ENCODE measurements at places on chromosomes 16 and 17.
A peak's percentile ranks its signal among the peaks of the same experiment; 100 is the strongest.

- no peak for DNase-seq
Observed at GRCh38 chr16:71700831-71701230, 23.7 kb downstream of the PHLPP2 start.

GRCh38 chr17:62601471-62601870, 26.0 kb upstream of the MRC2 start:
- DNase-seq = no peak

- DNase-seq = no peak
Observed at GRCh38 chr16:83300326-83300725, 507.5 kb upstream of the HSBP1 start.

DNA sequence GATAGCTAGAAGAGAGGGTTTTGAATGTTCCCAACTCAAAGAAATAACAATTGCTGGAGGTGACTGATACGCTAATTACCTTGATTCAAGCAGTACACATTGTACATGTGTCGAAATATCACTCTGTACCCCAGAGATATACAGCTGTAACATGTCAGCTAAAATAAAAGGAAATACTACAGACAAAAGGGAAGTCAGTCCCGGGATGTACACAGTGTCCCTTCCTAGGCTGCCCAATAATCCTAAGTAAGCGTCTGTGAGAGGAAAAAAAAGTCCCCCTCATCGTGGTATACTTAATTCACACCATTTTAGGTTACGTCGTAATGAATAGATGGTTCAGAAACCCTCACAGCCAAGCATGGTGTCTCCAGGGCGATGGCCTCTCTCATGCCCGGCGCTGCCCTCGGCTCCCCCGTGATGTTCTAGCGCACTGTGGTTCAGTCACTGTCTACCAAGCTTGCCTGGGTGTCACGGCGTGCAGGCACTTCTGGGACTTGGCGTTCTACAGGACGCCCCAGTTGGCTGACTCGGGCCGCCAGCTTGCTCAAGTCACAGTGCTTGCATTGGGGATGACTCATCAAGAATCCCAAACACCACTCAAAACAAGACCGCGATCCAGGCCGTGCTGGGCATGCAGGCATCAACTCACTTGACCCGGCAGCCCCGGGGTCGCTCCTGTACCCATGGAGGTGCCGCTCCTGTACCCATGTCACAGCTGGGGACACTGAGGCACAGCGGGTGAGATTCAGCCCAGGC, 27.6 kb downstream of the CCDC40 start:
- DNase-seq = peak; percentile 30

- DNase-seq = no peak
Observed at GRCh38 chr16:82882226-82882625, 255.5 kb downstream of the CDH13 start.

GRCh38 chr17:63406689-63407330, 39.3 kb downstream of the CYB561 start:
- DNase-seq = peak; percentile 86

DNA sequence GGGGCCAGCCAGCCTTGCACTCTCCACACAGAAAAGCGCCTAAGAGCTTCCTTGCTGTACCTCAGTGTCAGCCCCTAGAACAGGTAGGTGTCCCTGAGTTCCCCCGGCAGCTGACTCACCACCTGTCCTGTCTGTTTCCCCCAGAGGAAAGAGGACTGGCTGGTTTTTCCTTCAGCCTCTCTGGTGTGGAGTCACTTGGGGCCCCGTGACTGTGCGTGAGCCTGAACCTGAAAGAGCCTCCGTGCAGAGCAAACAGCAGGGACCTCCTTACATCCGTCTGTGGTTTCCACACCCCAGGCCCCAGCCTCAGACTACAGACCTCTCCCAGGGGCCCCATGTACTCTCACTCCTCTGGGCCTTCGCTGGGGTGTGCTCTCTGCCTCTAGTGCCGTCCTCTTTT, 87.8 kb downstream of the GNAO1 start:
- no peak for DNase-seq

GRCh38 chr17:79619196-79619595, 8.3 kb upstream of the RBFOX3 start:
- DNase-seq = no peak

DNA sequence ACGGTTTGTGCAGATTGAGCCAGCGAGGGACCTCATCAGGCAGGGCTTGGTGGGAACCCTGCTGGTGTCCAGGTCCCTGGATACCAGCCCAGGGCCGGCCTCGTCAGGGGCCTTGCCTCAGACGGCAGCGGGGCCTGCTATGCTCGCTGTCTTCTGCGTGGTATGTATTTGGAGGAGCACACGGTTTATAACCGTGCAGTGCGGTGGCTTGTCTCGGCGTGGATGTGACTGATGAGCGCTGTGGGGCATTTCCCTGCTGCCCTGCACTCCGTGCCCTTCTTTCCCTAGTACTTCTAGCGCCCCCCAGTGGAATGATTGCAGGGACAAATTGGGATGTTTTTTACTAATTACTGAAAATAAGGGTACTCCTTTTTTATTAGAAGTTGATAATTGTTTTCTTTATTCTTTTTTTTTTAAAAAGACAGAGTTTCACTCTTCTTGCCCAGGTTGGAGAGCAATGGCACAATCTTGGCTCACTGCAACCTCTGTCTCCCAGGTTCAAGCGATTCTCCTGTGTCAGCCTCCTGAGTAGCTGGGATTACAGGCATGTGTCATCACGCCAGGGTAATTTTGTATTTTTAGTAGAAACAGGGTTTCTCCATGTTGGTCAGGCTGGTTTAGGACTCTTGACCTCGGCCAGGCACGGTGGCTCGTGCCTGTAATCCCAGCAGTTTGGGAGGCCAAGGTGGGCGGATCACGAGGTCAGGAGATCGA, 15.3 kb downstream of the TBCD start:
- DNase-seq = peak; percentile 51

DNA sequence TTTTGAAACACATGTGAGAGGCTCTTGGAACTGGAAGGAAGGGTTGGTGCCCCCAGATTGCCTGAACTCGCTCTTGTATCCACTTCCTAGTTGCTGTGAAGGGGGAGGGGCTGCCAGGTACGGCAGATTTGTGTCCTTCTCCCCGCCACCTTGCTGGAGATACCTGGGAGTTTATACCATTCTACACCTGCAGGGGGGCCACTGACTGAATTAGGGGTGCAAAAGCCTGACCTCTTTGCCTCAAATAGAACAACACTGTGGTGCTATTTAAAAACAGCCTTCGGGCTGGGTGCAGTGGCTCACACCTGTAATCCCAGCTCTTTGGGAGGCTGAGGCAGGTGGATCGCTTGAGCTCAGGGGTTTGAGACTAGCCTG, 35.1 kb upstream of the IL34 start:
- DNase-seq = no peak

DNA sequence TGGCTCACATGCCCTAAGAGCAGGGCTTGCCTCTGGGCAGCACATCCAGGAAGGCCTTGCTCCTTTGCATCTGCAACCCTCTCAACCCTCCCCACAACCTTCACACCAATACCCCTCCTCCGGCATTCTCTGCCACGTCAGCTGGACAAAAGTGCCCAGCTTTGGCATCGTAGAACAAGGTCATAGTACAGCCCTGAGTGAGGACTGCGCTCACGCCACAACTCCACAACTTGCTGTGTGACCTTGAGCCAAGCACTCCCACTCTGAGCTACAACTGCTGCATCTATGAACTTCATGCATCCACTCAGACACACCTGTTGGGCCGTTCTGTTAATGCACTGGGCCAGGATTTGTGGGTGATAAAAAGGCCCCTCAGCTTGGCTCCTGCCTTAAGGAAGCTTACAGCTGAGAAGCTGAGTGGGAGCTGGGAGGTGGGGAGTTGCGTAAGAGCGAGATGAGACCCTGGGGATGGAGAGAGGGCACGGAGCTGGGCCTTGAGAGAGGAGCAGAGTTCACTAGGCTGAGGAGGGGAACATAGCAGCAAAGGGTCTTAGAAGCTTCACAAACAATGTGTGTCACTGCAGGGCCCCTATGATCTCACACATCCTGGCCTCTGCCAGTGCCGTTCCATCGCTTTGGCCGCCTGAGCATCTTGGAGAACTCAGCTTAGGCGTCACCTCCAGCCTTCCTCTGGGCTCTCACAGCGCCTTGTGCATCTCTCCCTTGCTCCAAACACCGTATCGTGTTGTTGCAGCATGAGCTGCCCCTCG, 8.6 kb upstream of the MRC2 start:
- DNase-seq = no peak

- DNase-seq = peak; percentile 28
Observed at GRCh38 chr17:6651919-6652452, 424 bp downstream of the C17orf100 start.

- DNase-seq = no peak
Observed at GRCh38 chr17:35560703-35561102, at the start of gene SLFN14. SLFN14 (minus strand) TSS chr17:35560819; CDS start chr17:35558062, 2,757 bp downstream.

GRCh38 chr16:57711346-57711745, 16.7 kb downstream of the DRC7 start:
- DNase-seq = no peak

GRCh38 chr16:4679156-4679849, 14.1 kb upstream of the NUDT16L1 start:
- DNase-seq = no peak

GRCh38 chr17:74865504-74866197, 6.0 kb upstream of the GRIN2C start:
- no peak for DNase-seq

- no peak for DNase-seq
Observed at GRCh38 chr17:81202318-81202717, 20.4 kb downstream of the CEP131 start.

- no peak for DNase-seq
Observed at GRCh38 chr16:8760021-8760420, 37.4 kb downstream of the TMEM186 start.

DNA sequence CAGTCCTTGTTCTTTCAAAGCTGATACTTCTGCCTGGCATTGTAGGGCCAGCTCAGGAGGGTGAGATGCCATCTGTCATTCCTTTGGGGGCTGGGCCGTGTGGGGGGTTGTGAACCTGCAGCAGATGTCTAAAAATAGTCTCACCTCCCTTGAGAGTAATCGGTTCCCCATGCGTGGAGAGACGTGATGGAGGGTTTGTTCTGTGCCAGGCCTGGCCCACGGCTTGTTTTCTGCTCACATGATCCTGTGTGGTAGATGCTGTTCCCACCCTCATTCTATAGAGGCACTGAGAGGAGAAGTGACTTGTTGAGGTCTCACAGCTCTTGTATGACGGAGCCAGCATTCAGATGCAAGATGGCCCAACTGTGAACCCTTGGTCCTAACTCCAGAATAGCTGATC, 4.6 kb downstream of the IRF8 start:
- no peak for DNase-seq

DNA sequence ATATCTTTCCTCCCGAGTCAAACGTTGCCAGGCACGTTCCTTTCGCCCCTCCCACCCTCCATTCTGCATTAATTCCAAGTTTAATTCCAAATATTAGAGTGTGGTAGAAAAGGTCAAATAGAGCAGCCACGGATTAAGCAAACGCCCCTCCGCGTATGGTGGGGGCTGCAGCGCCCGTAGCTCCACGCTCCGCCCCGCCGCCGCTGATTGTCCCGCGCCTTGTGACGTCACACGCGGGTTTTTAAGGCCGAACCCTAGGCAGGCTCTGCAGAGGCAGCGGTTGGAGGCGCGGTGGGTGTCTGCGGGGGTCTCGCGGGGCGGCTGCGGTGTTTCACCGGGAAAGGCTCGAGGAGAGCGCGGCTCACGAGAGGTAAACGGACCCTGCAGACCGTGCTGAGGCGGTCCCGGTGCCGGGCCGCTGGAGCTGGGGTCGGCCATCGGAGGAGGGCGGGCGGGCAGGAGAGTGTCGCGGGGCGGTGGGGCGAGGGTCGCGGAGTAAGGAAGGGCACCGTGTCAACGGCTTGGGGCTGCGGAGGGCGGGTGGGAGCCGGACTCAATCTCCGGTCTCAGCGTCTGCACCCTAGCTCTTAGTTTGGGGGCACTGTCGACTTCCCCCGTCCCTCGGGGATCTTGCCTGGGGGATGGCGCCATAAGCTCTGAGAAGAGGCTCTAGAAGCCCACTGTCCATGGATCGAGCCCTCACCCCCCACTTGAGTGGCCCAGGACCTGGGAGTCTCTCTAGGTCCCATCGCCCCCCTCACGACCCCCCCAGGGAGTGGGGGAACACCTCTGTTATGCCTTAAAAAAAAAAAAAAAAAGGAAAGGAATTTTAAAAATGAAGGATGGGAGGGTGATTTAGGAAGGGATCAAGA, at the start of gene ARL4D:
TSS of gene ARL4D (plus strand) at position 270 of the 872 bp plus-strand sequence. CDS start 740 bp downstream, outside the sequence.
- DNase-seq = peak; percentile 82

GRCh38 chr17:77856551-77857305, 101.8 kb upstream of the TNRC6C start:
- no peak for DNase-seq

DNA sequence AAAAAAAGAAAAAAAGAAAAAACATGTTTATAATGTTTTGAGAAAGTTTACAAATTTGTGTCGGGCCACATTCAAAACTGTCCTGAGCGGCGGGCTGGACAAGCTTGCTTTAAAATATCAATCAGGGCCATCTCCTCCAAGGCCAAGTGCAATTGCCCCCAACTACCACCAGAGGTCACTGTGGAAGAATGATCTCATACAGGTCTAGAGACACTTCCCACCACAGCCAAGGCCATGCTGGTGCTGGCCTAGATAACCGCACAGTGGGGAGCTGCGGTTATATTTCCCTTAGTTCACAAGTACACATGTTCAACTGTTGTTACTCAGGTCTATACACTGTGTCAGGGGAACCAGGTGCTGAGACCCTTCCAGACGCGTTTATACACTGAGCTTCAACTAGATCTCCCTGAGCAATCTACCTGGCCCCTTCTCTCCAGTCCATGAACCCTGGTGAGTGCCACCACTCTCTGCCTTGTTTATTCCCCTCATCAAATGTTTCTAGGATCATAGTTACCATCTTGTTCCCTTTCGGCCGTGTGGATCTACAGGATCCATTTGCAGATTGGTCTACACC, 83.8 kb upstream of the CCL2 start:
- DNase-seq = peak; percentile 57

- no peak for DNase-seq
Observed at GRCh38 chr16:74922150-74923138, 62.5 kb downstream of the WDR59 start.

- peak; percentile 32 for DNase-seq
Observed at GRCh38 chr17:80152081-80152702, 5.3 kb upstream of the EIF4A3 start.

GRCh38 chr17:57105591-57105990, 20.5 kb downstream of the AKAP1 start:
- no peak for DNase-seq

DNA sequence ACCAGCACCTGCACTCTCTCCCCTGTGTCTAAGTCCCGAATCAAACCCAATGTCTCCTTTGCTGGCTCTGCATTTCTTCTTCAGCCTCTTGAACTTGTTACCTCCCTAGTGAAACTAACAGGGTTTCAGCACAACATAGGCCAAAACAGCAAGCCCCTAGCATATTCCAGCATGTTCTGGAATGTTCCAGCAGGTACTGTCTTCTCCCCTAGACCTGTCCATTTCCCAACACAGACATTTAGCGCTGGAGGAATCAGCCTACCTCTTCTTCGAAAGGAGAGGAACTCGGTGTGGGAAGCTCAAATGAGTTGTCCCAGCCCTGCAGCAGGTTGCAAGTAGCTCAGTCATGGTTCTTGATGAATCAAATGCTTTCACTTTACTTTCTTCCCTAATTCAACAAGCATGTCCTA, 47.1 kb downstream of the LITAF start:
- no peak for DNase-seq

GRCh38 chr16:50673496-50674275, 7.4 kb downstream of the SNX20 start:
- DNase-seq = no peak

Data from fibroblast of skin of scalp (primary cell).